ENCODE measurements at places on chromosomes 6 and 20.

GRCh38 chr6:13229205-13230085 lies 98.9 kb downstream of the TBC1D7 start:
- peak; percentile 17 for DNase-seq

- peak; percentile 19 for DNase-seq
Measured at GRCh38 chr6:113642714-113643406, 214.3 kb upstream of the MARCKS start.

GRCh38 chr20:1835186-1836035 lies 59.8 kb upstream of the SIRPA start:
- no peak for DNase-seq

- DNase-seq, result no peak
Measured at GRCh38 chr6:14380086-14380820, 262.7 kb downstream of the CD83 start.

GRCh38 chr6:160088069-160088783 lies 33.4 kb upstream of the SLC22A1 start:
- peak; percentile 87 for DNase-seq

- DNase-seq, result no peak
Measured at GRCh38 chr6:159399751-159400221, 230.6 kb downstream of the FNDC1 start.

GRCh38 chr6:170272341-170273065 lies 18.4 kb downstream of the DLL1 start:
- DNase-seq, result no peak

- DNase-seq, result no peak
Measured at GRCh38 chr6:71471718-71472117, 183.1 kb downstream of the OGFRL1 start.

DNA sequence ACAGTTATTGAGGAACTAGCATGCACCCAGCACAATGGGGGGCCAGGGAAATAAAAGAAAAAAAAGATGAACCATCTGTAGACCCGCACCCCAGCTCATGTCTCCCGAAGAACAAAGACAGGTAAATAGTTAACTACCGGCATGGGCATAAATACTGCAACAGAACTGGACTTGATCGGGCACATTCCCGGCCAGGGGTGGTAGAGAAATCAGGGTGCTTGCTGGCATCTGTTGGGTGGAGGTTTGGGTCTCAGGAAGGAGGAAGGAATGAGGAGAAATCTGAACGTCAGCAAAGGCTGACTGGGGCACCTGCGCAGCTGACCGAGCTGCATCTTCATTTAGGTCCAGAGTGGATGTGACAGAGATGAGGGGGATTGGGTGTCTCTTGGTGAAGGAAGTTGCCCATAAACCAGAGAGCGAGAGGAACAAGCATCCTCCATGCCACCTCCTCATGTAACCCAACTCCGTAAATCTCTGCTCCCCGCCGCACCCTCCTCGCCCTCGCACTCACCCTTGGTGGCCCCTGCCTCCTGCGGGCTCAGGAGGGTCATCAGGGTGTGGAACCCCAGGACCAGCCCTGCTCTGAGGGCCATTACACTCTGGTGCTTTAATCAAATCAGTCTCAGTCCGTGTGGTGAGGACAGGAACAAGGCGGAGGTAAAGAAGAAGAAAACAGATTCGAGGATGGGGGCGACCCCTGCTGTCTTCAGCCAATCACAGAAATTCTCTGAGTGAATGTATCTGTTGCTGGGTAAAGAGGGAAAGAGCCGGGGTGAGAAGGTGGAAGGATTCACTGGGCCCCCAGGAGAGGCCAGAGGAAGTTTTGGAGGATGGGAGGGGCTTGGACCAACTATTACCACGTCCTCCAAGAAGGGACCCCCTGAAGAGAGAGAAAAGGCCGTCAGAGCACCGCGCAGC lies at the start of gene HLA-DOA:
Gene HLA-DOA (minus strand): TSS at position 648 of the 918 bp plus-strand sequence.
- peak; percentile 16 for DNase-seq

- DNase-seq, result no peak
Measured at GRCh38 chr6:36873612-36874442, 776 bp downstream of the PPIL1 start.

DNA sequence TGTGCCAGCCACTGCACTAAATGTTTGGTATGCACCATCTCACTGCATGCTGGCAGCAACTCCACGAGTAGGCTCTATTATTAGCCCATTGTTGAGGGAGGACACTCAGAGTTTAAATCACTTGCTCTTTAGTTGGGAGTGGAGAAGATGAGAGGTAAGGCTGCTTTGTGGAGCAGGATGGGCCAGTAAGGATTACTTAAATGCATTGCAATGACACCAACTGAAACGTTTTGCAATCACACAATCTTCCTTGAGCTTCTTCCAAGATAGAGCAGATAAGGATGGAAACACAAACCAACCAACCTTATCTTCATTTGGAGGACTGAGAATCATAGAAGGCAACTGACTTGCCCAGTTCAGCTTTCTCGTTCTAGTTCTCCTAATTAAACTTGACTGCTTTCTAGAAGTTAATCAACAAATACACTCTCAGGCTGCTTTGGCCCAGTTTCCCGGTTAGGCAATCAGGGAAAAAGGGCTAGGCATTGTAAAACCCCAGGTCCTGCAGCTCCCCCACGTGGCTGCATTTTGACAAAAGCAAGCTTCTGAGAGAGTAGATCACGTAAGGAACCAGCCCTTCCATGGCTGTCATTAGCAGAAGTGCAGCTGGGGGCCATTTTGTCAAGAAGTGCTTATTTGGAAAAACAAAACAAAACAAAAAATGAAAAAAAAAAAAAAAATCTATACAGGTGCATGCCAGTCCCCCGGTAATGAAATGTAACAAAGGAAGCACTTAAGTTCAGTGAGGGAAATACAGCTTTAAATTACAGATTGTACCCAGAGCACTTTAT lies 130.6 kb downstream of the BCAS1 start:
- DNase-seq, result peak; percentile 95

- DNase-seq, result no peak
Measured at GRCh38 chr6:115717472-115717871, 343.2 kb downstream of the FRK start.

GRCh38 chr20:45550765-45551164 lies 3.6 kb upstream of the EPPIN start:
- no peak for DNase-seq

- no peak for DNase-seq
Measured at GRCh38 chr6:157562997-157563396, 182.0 kb downstream of the ZDHHC14 start.

GRCh38 chr6:16901782-16902181 lies 140.5 kb upstream of the ATXN1 start:
- DNase-seq, result peak; percentile 63

DNA sequence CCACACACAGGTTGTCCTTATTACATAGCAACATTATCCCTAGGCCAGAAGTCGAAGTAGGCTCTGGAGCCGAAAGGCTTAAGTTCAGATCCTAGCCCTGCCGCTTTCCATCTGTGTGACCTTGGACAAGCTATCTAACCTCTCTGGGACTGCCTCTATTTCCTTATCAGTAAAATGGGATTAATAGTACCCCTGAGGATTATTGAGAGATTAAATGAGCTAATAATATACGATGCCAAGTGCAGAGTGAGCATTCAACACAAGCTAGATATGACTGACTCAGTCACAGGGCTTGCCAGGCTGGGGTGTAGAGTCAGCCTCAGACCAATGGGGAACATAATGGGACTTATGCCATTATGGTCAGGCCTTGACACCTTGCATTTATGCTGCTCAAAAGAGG lies 8.9 kb upstream of the SPATA2 start:
- no peak for DNase-seq

DNA sequence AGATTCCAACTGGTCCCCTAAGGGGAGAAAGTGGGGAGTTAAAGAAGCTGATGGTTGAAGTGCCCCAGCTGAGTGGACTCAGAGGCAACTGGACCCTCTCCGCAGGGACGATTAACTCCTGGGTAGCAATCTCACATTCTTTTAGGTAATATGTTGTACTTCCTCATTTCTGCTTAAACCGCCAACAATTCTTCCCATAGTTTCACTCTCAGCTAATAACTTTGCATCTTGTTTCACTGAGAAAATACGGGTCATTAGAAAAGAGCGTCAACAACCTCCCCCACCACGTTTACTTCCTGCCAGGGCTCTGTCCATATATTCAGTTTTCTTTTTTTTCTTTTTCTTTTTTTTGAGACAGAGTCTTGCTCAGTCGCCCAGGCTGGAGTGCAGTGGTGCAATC lies 39.5 kb upstream of the CHD6 start:
- no peak for DNase-seq

GRCh38 chr6:129657483-129657882 lies 52.5 kb downstream of the ARHGAP18 start:
- DNase-seq, result no peak
